ENCODE measurements at places on chromosomes 6 and 20. TPM values are rescaled to one million over a fixed set of nuclear protein-coding genes. Genes with fewer than 3 reads are reported as not detected.

PPIL6 gene
- 2.3 TPM for total RNA-seq

PHF20 gene
- 59.8 TPM for total RNA-seq

DNA sequence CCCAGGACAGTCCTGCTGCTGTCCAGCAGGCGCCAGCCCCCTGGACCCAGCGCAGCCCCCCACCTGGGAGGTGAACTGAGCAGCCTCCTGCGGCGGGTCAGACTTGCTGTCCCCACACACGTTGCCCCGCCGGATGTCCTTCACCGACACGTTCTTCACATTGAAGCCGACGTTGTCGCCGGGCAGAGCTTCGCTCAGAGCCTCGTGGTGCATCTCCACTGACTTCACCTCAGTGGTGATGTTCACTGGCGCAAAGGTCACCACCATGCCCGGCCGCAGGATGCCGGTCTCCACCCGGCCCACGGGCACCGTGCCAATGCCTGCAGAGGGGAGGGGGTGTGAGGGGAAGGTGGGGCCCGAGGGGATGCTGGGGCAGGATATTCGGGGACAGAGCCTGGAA lies 8.5 kb downstream of the EEF1A2 start:
- DNase-seq = no peak

DNA sequence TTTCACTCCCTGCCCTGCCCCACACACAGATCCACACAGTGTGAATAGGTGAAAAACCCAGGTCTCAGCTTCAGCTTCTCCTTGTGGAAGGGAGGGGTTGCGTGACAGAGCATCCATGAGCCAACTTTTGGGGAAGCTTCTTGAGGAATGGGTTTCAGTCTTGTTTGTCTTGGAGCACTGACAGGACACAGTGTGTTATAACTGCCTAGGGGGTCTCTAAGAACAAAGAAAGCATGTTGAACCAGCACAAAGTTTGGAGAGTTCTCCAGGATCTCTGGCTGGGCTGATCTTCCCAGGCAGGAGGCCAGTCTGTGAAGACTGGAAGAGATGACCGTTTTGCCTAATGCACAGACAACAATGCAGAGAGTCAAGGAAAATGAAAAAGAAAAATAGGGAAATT lies 164.5 kb downstream of the COL12A1 start:
- no peak for DNase-seq

Data from mesenteric fat pad (tissue), 1 donor.